Endodermal cell (in vitro differentiated cells): ENCODE measurements at places on chromosomes 12 and 14.

GRCh38 chr14:36866867-36867266, 205.2 kb downstream of the PAX9 start:
- DNase-seq, result no peak

- DNase-seq, result no peak
Measured at GRCh38 chr12:28583701-28584261, 393.5 kb downstream of the CCDC91 start.

DNA sequence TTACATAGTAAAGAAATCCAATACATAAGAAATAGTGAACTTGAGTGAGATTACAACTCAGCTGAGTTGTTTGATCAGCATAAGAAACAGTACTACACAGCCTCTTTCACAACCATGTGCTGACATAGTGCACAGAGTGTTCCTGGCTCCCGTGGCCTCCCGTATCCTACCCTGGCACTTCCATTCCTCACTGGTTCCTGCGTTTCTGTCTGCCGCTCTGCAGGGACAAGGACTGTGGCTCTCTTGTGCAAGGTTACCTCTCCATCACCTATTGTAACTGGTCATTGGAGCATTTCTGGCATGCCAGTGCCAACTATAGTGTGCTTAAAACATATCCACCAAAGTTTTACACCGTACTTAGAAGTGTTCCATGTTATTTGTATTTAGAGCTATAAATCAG, 46.3 kb upstream of the PCED1B start:
- no peak for DNase-seq

DNA sequence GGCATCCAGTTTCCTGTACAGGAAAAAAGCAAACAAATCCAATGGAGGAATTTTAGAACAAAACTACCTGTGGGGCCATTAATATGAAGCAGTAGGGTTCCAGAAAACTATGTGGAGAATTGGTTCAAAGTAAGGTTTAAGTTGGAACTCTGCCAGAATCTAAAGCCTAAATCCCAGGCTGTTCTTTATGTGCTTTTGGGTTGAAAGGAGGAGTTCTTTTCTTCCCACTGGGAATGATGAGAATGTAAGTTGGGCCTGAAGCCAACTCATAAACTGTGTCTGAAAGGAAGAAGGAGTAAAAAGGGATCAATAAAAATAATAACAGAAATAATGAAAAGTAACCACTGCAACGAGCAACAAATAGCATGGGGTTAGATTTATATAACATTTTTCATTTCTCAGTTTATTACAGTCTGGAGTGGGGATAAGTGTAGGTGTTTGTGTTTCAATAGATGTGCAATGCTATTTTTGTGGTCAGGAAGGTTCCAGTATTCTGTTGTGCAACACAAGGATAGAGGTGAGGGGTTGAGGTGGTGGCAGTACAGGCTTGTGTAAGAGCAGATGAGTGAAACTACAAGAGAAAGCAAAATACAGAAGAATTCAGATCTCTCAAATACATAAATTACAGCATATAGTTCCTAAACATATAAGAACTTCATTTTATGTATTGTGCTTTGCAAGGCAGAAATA, 373.6 kb downstream of the EMP1 start:
- no peak for DNase-seq

DNA sequence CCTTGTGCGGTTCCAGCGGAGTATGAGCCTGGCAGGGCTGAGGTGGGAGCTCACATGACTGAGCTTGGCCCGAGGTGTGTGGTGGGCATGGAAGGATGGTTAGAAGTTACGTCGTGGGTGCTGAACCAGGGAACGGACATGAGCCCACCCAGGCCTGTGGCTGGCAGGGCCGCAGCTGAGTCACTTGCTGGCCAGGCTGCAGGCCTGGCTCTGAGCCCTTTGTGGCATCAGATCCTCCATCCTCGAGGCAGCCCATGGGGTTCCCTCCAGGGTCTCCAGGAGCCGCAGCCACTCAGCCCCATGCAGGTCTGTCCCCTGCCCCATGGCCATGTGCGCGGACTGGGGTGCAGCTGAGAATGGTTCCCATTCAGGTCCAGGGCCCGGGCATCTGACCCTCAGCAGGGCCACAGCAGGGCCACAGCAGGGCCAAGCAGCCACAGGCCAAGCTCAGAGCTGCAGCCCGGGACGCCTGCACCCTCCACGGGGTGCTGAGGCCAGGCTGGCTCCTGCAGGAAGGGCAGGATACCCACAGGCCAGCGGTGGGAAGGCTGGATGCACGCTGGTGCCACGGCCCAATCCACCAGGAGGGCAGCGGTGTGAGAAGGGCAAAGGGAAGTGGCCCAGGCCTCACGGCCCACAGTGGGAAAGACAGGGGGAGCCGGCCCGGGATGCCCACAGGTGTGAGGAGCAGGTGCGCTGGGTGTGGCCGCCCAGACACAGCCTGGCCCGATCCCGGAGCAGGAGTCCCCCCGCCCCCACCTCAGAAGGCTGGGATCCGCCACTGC, 26.3 kb upstream of the ULK1 start:
- no peak for DNase-seq

DNA sequence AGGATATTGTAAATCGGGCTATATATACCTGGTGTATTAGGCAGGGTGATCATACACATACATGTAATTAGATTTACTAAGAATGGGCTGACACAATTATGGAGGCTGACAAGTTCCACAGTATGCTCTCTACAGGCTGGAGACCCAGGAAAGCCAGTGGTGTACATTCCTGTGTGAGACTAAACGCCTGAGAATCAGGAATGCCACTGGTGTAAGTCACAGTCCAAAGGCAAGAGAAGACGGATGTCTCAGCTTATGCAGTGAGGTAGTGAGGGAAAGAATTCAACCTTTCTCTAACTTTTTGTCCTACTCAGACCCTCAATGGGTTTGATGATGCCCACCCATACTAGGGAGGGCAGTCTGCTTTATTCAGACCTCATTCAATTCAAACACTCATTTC, 57.1 kb downstream of the METTL25 start:
- DNase-seq, result no peak

DNA sequence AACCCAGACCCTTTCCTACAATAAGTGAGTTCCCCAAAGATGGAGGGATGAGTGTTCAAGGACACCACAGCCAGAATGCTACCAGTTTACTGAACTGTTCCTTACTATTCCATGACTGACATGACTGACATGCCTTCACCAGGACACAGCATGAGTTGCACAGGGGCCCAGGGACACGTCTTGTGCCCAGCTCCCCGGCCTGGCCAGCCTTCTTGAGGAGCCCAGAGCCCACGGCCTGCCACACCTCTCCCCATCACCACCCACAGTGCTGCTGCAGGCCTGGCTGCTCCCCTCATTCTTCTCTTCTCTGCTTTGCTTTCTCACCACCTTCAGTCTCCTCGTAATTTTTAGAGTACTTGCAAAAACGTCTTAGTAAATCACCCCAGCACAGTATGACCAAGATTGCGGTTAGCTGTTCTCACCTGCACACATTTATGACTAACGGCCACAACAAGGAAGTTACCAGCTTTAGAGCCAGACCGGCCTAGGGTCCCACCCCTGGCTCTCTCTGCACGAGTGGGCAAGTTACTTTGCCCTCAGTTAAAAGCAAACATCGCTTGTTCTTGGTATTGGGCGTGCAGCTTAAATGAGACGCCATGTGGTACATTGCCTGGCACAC, 18.5 kb downstream of the PPP2R5E start:
- DNase-seq, result no peak

GRCh38 chr12:53499266-53500141, at the start of gene MAP3K12:
MAP3K12 (minus strand) TSS chr12:53499458; CDS start chr12:53487391, 12,067 bp downstream.
- DNase-seq, result peak; percentile 93

DNA sequence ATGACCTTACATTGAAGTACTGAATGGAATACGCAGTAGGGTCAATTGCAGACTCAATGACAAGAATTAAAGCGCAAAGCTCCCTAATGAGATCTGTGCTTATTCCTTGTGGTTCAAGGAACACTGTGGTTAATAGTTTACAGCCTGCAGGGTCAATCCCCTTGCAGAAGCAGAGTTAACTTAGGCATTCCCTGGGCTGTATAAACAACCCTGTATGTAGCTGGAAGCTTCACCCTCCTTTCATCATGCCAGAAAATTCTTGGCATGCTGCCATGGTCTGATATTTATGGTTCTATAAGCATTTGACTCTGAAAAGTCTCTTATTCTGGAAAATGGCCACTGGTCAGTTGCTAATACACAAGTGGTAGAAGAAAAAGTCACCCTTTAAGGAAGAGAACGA, 227.7 kb downstream of the NOVA1 start:
- no peak for DNase-seq

GRCh38 chr14:73026243-73026844, 562 bp downstream of the ZFYVE1 start:
- DNase-seq, result peak; percentile 44

- DNase-seq, result no peak
Measured at GRCh38 chr14:28596391-28596790, 170.2 kb upstream of the FOXG1 start.

GRCh38 chr12:2288875-2289274, 236.1 kb downstream of the CACNA1C start:
- no peak for DNase-seq

GRCh38 chr12:132021965-132022364, 72.2 kb downstream of the EP400 start:
- no peak for DNase-seq

DNA sequence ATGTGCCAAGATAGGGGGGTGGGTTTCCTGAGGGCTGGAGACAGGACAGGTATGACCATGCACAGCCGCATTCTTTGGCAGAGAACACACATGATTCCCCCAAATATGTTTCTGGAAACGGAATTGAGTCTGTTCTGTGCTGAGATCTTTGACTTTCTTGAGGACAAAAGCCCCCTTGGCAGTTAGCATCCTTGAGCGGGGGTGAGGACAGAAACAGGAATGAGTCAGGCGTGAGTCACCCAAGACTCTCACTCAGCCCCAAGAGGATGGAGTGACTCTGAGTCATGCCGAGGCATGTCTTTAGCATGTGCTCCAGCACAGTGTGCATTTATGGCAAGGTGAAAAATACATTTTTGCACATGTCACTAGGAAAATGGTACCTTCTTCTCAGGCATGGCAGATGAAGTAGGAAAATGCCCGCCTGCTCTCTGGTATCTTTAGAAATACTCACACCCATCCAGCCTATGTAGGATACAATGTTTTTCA, 52.1 kb downstream of the DAD1 start:
- DNase-seq, result no peak

DNA sequence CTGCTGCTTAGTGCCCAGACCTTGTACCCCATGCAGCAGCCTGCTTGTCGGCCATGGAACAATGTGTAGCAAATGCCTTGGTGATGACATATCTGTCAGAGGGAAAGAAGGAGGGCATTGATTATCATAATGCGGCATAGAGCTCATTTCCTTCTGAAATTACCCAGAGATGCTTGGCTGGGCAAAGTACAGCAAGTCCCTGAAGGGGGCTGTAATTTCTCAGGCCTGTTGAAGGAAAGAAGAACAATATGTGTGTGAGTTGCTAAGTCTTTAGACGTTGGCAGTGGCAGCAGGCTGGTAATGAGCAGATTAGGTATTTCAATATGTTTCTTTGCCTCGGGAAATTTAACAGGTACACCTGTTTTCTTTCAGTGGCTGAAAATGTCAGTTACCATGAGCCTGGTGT, 128.6 kb downstream of the CRADD start:
- DNase-seq, result no peak

DNA sequence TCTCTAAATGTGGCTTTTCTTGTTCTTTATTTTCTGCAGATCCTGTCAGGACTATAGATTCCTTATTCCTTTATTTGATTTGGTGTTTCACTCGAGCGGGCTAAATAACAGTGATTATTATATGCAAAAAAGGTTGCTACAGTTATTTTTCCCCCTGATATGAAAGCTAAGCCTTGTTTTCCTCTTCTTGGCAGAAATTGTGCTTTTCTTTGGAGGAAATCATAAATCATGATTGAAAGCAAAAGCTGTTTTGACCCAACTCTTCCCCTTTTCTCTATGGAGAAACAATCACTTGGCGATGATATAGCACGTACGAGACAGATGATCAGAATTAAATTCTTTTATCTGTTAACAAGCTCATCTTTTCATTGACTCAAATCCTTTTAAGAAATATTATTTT, 31.4 kb downstream of the PPFIBP1 start:
- no peak for DNase-seq

DNA sequence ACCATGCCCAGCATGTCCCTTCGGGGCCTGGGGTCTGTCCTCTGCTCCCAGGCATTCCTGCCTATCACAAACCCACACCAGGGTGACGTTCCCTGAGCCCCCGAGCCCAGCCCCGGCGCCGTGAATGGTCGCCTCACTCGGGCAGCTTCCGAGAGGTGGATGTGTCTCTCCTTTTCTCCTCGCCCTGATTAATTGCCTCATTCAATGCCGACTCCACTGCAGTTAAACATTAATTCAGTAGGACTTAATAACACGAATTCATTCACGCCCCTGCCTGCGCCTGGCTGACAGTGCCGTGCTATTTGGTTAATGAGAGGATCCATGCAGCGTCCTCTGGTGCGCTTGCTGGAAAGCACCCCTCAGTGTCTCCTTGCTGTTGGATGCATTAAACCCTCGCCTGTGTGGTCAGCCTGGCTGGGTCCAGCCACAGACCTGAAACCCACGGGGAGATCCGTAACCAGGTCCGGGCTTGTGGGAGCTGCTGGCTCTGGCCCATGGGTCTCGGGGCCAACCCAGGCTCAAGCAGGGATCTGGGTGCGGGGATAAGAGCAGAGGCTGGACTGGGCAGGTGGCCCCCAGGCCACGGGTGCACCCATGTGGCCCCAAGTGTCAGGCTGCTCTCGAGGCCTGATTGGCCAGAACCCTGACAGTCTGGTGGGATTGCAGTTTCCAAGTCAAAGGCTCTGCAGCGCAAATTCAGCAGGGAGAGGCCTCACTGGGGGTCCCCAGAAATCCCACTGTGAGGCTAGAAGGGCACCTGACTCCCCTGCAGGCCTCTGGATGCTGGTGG, 55.4 kb downstream of the FBRSL1 start:
- no peak for DNase-seq

GRCh38 chr14:68781161-68782021, 11.5 kb downstream of the ZFP36L1 start:
- DNase-seq, result peak; percentile 50

DNA sequence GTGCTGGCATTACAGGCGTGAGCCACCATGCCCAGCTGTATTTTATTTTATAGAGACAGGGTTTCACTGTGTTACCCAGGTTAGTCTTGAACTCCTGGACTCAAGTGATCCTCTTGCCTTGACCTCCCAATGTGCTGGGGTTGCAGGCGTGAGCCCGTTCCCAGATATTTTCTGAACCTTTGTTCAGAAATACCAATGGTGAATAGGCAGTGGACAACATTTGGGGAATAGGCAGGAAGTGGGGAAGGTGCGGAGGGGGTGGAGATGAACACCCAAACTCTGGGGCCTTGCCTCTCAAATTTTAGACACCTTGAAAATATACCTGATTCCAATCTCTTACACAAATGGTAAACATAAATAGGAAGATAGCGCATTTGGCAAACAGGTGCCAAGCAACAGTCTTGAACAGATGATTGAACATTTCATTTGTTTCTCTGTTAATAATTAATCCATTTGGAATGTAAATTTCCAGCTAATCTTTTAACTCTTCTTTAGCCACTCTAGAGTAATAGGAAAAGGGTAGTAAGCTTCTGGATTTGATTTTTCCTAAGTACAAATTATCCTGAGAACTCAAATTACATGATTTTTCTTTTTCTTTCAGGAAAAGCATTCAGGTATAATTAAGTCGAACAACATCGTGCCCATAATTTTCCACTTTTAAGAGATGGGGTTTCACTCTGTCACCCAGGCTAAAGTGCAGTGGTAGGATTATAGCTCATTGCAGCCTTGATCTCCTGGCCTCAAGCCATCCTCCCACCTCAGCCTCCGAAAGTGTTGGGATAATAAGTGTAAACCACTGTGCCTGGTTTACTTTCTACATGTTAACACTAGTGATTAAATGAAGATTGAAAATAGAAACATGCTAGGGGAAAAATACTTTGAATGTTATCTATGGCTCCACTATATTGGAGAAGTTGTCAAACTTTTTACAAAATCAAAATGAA, 22.9 kb upstream of the RNF34 start:
- DNase-seq, result no peak

GRCh38 chr12:124009781-124010180, 36.8 kb downstream of the ZNF664 start:
- DNase-seq, result no peak
